ENCODE measurements at places on chromosomes 12 and 14.

- no peak for DNase-seq
Observed at GRCh38 chr12:19694627-19695026, 255.3 kb downstream of the AEBP2 start.

- no peak for DNase-seq
Observed at GRCh38 chr14:95222870-95223398, 65.6 kb upstream of the DICER1 start.

DNA sequence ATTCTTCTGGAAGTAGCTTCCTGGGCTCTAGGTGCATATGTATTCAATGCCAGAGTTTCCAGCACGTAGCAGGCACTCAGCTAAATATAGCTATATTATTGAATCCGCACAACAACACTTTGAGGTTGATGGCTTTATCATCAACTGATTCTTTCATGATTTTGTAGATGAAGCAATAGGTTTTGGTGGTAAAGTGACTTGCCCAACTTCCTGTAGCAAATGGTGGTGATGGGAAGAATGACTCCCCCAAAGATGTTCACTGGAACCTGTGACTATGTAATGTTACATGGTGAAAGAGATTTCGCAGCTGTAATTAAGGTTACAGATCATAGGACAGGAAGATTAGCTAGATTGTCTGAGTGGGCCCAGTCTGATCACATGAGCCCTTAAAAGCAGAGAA, 3.2 kb downstream of the TDRD9 start:
- no peak for DNase-seq

DNA sequence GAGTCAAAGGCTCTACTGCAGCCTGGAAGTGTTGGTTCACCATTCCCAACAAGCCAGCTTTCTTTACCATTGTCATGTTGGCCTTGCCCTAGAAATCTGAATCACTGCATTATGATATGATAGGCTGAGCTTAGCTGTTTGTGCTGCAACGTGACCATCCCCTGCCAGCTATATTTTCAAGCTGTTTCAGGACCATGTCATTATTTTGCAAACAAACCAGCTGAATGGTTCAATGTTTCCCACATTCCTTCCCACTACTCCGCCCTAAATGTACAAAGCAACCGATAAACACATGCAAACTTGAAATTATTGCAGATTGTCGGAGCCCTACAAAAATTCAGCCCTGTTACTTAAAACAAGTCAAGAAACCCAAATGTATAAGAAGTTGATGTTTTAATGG, 136.1 kb downstream of the KICS2 start:
- no peak for DNase-seq

DNA sequence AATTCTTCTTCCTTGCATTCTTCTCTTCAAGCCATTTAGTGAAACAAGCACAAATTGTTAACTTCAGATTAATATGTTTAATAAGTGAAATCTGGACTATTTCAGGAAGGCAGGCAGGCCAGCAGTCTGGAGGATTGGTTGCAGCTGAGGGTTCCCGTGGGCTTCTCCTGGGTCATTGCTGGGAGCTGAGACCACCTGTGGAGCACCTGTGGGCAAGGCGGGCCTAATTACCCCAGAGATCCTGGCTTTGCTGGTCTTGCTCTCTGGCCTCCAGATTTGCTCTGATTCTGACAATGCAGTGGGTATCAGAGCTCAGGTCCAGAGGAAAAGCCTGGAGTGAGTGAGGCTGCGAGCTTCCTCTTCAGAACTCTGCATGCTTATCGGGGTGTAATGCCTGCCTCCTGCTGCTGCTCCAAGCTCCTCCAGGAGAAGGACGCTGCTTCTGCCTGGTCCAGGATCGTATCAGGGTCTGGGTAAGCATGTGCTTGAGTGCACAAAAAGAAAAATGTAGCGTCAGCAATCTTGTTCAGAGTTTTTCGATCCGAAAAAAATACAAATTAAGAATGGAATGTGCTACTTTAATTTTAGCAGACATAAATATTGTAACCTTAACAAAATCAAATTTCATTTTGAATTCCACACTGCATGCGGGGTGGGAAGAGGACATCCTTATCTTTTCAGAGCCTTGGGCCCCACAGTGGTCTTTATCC, 93.8 kb downstream of the TMEM30B start:
- no peak for DNase-seq

DNA sequence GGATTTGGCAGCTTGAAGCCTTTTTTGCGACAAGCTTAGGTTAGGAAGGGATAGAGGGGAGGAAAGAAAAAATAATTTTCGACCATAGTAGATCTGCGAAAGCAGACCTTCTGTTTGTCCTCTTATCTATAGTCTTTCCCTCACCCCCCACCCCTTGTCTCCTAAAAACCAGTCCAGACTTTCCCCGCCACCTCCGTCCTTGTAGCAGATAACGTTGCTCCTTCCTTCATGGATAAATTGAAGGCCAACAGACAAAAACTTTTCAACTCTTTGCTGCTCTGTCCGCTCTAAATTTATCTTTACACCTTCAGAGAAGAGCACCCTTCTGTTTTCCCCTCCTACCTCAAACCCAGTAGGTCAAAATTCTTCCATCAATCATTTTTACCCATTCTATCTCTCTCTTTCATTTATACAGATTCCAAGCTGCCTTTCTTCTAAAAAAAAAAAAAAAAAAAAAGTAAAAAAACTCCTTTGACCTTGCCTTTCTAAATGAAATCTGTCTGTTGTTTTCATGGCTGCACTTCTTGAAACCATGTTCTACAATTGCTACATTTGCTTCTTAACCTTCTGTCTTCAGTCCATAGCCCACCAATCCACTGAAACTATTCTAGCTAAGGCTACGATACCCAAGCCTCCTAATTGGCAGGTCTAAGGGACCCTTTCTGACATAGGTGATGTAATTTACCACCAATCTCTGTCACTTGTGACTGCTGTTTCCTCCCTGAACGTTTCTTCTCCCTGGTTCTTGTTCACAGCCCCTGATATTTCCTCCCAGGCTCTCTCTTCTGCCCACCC, 11.1 kb upstream of the NEMF start:
- DNase-seq, result no peak

DNA sequence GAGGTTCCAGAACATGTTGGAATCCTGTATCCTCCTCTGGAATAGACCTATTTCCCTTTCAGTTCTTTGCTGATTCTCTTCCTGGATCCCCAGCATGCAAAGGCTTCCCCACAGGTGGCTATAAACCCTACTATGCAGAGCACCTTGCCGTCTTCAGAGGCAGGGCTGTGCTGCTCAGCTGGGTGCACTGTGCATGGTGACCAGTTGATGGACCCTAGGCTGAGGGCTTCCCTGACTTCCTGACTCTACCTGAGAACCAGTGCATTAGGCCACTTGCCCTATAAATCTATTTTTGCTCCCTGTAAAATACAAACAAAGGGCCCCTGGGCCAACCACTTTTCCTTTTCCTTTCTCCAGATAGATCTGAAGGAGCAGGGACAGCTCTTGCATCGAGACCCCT, 14.1 kb downstream of the ZNF219 start:
- no peak for DNase-seq

GRCh38 chr14:50602035-50602434, 42.1 kb downstream of the ATL1 start:
- DNase-seq, result no peak

DNA sequence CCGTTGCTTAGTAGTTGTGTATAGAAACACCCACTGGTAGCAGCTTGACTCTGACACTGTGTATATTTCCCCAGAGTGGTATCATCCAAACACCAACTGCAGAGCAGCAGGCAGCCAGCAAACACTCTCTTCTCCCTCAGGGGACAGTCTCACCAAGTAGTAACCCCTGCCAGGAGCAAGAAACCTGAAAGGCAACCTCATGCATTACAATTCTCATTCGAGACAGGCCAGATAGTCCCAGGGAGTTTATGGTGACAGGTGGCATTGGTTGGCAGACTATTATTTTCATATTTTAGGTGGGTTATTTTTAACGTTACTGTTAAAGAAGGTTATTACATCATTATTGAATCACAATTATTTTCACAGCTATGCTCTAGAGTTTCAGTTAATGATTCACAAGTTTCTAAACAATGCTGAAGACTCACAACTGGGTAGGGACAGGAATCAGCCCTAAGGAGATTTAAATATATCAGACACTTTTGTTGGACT, 222.8 kb downstream of the EGLN3 start:
- no peak for DNase-seq

DNA sequence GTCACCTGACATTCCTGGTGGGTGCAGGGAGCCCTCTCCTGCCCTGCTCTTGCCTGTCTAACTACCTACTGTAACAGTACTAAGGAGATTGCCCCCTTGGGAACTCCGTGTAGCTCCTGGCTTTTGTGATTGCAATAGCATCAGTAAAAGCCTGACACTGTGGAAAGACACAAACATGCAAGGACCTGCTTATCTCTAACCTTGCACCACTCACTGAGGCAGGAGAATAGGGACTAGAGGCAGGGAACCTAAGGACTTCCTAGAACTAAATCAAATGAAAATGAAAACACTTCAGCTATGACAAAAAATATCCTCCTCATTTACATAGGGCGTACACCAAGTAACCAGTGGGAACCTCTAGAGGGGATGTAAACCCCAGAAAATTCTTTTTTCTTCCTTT, 28.5 kb downstream of the TUBA1A start:
- DNase-seq, result no peak

DNA sequence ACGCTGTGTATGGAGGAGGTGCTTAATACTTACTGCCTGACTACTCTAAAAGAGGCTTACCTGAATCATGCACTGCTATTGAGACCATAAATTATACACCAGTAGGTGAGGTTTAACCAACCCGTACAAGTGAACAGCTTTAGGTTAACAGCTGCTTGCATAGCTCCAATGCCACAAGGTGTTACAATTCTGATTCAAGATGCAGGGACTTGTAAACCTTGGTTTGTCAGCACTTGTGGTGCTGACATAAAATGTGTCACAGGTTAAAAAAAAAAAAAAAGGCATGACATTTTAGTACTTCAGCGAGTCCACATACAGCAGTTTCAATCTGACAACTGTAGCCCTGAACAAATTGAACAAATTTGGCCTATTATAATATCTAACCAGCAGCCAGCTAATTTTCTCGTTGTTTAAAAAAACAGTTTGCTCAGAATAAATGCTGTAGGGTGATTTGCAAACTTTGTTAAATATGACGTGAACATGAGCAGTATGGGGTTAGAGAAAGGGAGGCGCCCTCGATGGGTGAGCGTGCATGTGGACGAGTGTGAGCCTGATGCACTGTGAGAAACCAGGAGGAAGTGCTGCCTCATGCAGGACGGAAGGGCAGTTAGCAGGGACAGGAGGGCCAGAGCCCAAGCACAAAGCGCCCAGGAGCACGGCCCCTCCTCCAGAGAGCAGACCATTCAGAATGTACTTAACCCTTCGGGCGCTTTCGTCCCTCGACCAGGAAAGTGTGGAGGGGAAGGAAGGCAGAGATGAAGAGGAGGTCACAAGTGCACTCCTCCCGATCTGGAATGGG, 44.7 kb downstream of the TCHP start:
- no peak for DNase-seq

- no peak for DNase-seq
Observed at GRCh38 chr12:95102916-95103671, 29.7 kb upstream of the NR2C1 start.

DNA sequence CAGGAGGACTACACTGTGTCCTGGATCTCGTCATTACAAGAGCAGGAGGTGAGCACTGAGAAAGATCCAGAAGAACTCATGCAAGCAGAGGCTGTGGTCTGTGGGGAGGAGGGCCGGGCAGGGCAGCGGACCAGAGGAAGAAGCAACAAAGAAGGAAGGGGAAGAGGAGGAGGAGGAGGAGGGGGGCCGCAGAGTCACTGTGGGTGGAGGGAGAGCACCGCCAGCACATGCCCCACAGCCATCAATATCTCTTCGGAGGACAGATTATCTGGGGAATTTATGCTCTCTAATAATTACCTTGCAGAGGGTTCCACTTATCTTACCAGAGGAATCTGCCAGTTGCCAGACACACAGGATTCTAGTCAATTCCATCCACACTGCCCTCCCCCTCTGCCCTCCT, 105.6 kb downstream of the DPF3 start:
- no peak for DNase-seq

DNA sequence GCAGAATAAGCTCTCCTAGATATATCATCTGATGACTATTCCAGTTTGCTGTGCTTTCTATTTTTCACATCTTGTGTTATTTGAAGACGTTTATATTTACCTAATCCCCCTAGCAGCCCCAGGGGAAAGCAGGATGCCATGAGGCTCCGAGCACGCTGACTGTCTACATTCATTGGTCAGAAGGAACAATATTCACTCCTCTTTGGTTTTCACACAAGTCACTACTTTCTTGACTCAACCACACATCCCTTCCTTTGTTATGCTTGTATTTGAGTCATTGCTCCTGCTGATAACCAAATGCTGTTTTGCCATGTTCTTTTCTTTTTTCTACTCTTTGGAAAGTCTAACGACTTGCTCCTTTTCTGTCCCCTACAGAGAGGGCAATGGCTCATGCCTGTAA, 86.5 kb upstream of the SLC38A2 start:
- no peak for DNase-seq

GRCh38 chr12:117408161-117408791, 46.9 kb upstream of the NOS1 start:
- DNase-seq, result no peak
